Spinal cord (tissue), 10 donors: ENCODE measurements at places on chromosomes 5 and 9. TPM values are rescaled to one million over a fixed set of nuclear protein-coding genes. Genes with fewer than 3 reads are reported as not detected.

ABLIM3 gene
- 94.7 TPM for polyA plus RNA-seq

NR6A1 gene
- polyA plus RNA-seq: 3.8 TPM

SEMA6A gene
- 120 TPM for polyA plus RNA-seq

SPINK13 gene
- 1.6 TPM for polyA plus RNA-seq

IQGAP2 gene
- 13.9 TPM for polyA plus RNA-seq

CYLC2 gene
- polyA plus RNA-seq: not detected

BICD2 gene
- 38.0 TPM for polyA plus RNA-seq

SIGMAR1 gene
- 79.5 TPM for polyA plus RNA-seq

C9orf153 gene
- 0.51 TPM for polyA plus RNA-seq

INSL6 gene
- polyA plus RNA-seq: 0.55 TPM

AK8 gene
- 3.5 TPM for polyA plus RNA-seq

SPATA31D4 gene
- polyA plus RNA-seq: not detected

OR1Q1 gene
- polyA plus RNA-seq: not detected

SLC28A3 gene
- polyA plus RNA-seq: 0.24 TPM

ERGIC1 gene
- 110 TPM for polyA plus RNA-seq

TAL2 gene
- polyA plus RNA-seq: 1.9 TPM

ADCY2 gene
- 99.1 TPM for polyA plus RNA-seq

IL5 gene
- not detected for polyA plus RNA-seq

CDC20B gene
- polyA plus RNA-seq: 0.17 TPM

CDKN2B-AS1 gene
- 0.29 TPM for polyA plus RNA-seq

ADAMTS16 gene
- polyA plus RNA-seq: 5.0 TPM

WHRN gene
- 26.8 TPM for polyA plus RNA-seq

GDA gene
- 2.3 TPM for polyA plus RNA-seq

CCIN gene
- 0.35 TPM for polyA plus RNA-seq

BHMT gene
- 5.0 TPM for polyA plus RNA-seq

RETREG1 gene
- 42.0 TPM for polyA plus RNA-seq

PRRX2 gene
- polyA plus RNA-seq: 0.52 TPM

IFNA21 gene
- not detected for polyA plus RNA-seq

CER1 gene
- polyA plus RNA-seq: 0.78 TPM

GRM6 gene
- polyA plus RNA-seq: 1.1 TPM

FRMPD1 gene
- polyA plus RNA-seq: 5.4 TPM

PAEP gene
- polyA plus RNA-seq: 0.42 TPM

MOB3B gene
- polyA plus RNA-seq: 34.9 TPM

MARCOL gene
- polyA plus RNA-seq: not detected

FBN2 gene
- 19.1 TPM for polyA plus RNA-seq

LECT2 gene
- polyA plus RNA-seq: 2.1 TPM

PCDHGA10 gene
- polyA plus RNA-seq: 21.1 TPM

F2RL2 gene
- polyA plus RNA-seq: 0.63 TPM

GLDC gene
- polyA plus RNA-seq: 41.1 TPM

GABRA1 gene
- 8.7 TPM for polyA plus RNA-seq

DNAH5 gene
- 2.1 TPM for polyA plus RNA-seq

IFNA2 gene
- not detected for polyA plus RNA-seq

ORM1 gene
- polyA plus RNA-seq: not detected

PGM5 gene
- 11.5 TPM for polyA plus RNA-seq

TYRP1 gene
- 2.6 TPM for polyA plus RNA-seq

OR1L1 gene
- not detected for polyA plus RNA-seq

SLC25A2 gene
- 0.15 TPM for polyA plus RNA-seq

MLANA gene
- polyA plus RNA-seq: 0.89 TPM

TMC1 gene
- polyA plus RNA-seq: 2.0 TPM

IL7R gene
- polyA plus RNA-seq: 2.1 TPM
